Fibroblast of skin of abdomen (primary cell): ENCODE measurements at places on chromosomes 7 and 10.

DNA sequence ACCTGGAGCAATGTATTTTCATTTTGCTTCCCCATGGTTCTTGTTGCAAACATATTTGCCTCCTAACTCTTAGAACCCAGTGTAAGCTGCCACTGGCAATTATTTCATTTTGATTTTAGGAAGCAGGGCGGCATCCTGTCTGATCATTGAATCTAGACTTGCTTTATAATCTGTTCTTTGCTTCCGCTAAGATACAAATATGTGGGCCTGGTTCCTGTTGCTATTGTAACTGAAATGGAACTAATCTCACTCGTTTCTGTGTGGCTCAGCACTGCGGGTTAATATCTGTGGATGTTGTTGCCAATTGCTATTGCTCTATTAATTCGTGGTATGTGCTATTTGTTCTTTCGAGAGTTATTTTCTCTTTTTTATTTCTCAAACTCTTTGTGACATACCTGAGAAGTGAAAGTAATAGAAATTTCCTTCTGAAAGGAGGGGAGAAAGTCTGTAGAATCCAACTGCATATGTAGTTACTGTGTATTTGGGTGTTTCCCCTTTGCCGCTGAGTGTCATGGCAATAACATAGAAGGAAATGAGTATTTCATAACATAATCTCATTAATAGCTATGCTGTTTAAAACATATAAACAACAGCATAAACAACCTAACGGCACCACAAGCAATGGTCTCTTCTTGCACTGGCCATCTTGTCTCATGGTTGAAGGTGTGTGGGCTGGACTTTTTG lies 62.4 kb downstream of the FZD1 start:
- DNase-seq = no peak

DNA sequence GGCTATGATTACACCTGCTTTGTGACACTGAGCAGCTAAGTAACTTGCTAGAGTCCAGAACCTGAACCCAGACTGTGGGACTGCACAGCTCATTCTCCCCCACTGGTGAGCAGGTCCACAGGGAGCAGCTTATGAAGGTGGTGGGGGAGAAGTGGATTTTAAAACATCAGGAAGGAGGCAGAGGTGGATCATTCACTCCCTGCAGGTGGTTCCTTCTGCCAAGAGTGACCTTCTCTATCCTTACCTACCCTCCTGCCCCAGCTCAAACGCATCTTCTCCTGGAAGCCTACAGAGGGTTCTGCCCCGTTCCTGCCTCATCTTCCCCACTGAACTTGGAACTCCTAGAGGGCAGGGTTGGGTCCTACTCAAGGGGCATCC lies 539 bp upstream of the FAM241B start:
- no peak for DNase-seq

DNA sequence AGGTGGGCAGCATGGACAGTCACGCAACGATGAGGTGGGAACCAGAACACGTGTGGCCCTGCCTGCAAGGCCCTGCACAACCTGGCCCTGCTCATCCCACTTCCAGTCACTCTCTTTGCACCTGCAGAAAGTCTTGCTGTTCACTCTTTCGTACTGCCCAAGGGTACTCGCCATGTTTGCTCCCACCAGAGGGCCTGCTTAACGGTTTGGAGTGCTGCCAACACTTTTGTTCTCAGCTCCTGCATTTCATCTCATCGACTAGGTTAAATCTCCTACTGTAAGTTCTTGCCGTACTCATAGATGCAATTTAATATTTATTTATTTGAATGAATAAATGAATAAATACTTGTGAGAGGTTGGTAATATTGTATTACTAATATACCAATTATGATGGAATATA lies 315.3 kb downstream of the SDK1 start:
- DNase-seq = no peak

- peak; percentile 25 for DNase-seq
Observed at GRCh38 chr10:118595598-118596425, at the start of gene PRLHR. Gene PRLHR, minus strand, starts transcription at chr10:118595648. Its CDS starts 404 bp downstream, at chr10:118595244.

- DNase-seq = no peak
Observed at GRCh38 chr10:71201849-71202248, 10.5 kb upstream of the UNC5B start.
